ENCODE measurements at places on chromosomes 5 and 9. TPM values are rescaled to one million over a fixed set of nuclear protein-coding genes. Genes with fewer than 3 reads are reported as not detected.

The CDKN2A gene
- 19.3 TPM for total RNA-seq

The GARIN3 gene
- not detected for total RNA-seq

The STKLD1 gene
- total RNA-seq, result 0.59 TPM

The ZNF367 gene
- 1.8 TPM for total RNA-seq

The INSL6 gene
- total RNA-seq, result not detected

The CDK5RAP2 gene
- 44.5 TPM for total RNA-seq

The PRUNE2 gene
- 12.0 TPM for total RNA-seq

The LMNB1 gene
- total RNA-seq, result 6.4 TPM

The LIFR gene
- 225 TPM for total RNA-seq

The CAMK2A gene
- total RNA-seq, result not detected

The BHMT gene
- total RNA-seq, result 0.98 TPM

The RGS14 gene
- total RNA-seq, result 9.0 TPM

The RLN1 gene
- 0.48 TPM for total RNA-seq

The FAM151B gene
- total RNA-seq, result 5.2 TPM

The BAAT gene
- total RNA-seq, result 0.16 TPM

The DOK3 gene
- 1.6 TPM for total RNA-seq

The PCDHGB4 gene
- total RNA-seq, result 5.3 TPM

The LOX gene
- 22.4 TPM for total RNA-seq

The ABCA1 gene
- total RNA-seq, result 67.8 TPM

The ARRDC1 gene
- total RNA-seq, result 57.0 TPM

The IFNK gene
- not detected for total RNA-seq

The CCDC180 gene
- total RNA-seq, result 10.6 TPM

The NEUROG1 gene
- total RNA-seq, result not detected

The PCDHGB2 gene
- total RNA-seq, result 7.8 TPM

The GABRA1 gene
- not detected for total RNA-seq

The ST6GALNAC6 gene
- 61.5 TPM for total RNA-seq

The ARID3C gene
- not detected for total RNA-seq

The PLAC8L1 gene
- total RNA-seq, result not detected

The NUDT2 gene
- 21.6 TPM for total RNA-seq

The PRDM9 gene
- total RNA-seq, result not detected

The C9orf50 gene
- not detected for total RNA-seq

The PRRT1B gene
- total RNA-seq, result not detected

The GLDC gene
- total RNA-seq, result 0.16 TPM

The DMGDH gene
- 12.5 TPM for total RNA-seq

The CARTPT gene
- not detected for total RNA-seq

The EPB41L4A gene
- 25.9 TPM for total RNA-seq

The NR2F1 gene
- total RNA-seq, result 63.6 TPM

The GRIA1 gene
- 0.33 TPM for total RNA-seq

The HDHD3 gene
- 24.5 TPM for total RNA-seq

The PCDH1 gene
- total RNA-seq, result 65.9 TPM

The TBC1D9B gene
- 73.5 TPM for total RNA-seq

The PCDHGB1 gene
- 2.7 TPM for total RNA-seq

The LMX1B gene
- 20.3 TPM for total RNA-seq

The TRIM7 gene
- total RNA-seq, result 5.2 TPM

The ANKRD18A gene
- total RNA-seq, result 5.0 TPM

The PCDHB14 gene
- total RNA-seq, result 5.9 TPM

The CDC25C gene
- not detected for total RNA-seq

The EMB gene
- total RNA-seq, result 32.6 TPM

The CDX1 gene
- total RNA-seq, result not detected

The TRIM14 gene
- 14.6 TPM for total RNA-seq

The NUTM2G gene
- not detected for total RNA-seq

The SMIM33 gene
- total RNA-seq, result not detected

The ANXA1 gene
- 364 TPM for total RNA-seq

The C5orf63 gene
- 2.4 TPM for total RNA-seq

The PPWD1 gene
- total RNA-seq, result 59.6 TPM

The NFX1 gene
- 38.3 TPM for total RNA-seq

All from breast epithelium (tissue), 4 donors.